HFFc6 (cell line): ENCODE measurements at places on chromosomes 3 and 15. TPM values are rescaled to one million over a fixed set of nuclear protein-coding genes. Genes with fewer than 3 reads are reported as not detected.

GRCh38 chr3:114646526-114646925, 352.7 kb downstream of the TIGIT start:
- DNase-seq: no peak

DNA sequence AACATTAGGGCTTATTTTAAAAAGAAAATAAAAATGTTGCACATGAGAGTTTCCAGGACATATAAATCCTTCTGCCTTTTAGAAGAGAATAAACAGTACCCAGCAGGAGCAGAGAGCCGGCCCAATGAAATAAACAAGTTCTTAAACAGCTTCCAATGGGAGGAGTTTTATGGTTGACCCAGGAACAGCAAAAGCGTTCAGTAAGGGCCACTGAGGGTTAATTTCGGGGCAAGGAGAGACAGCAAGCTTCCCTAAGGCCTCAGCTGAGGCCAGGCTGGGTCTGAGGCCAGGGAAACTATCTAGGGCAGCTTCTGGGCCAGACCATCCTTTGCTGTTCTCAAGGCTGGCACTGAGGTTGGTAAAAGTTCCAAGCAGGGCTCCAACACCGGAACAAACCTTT, 3.4 kb downstream of the PDZRN3 start:
- no peak for DNase-seq

DNA sequence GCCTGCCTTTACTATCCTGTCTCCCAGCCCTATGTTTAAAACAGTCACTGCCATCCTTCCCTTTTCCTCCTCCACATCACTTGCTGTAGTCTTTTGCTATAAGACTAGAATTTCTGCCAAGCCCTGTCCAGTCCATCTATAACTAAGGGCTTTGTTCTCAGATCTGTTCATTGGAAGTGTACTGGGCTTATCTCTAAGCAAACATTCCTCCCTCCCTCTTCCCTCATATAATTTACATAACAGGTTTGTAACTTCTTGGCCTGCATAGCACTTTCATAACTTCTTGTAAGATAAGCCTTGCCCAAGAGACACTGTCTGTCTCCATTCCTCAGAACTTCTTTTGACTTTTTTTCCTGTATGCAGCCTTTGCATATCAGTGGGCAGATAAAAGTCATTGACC, 16.7 kb downstream of the TPRG1 start:
- DNase-seq: no peak

- no peak for DNase-seq
Observed at GRCh38 chr3:119825820-119826219, 43.9 kb downstream of the NR1I2 start.

GRCh38 chr3:124656531-124656930, 73.7 kb upstream of the UMPS start:
- no peak for DNase-seq

GRCh38 chr3:193134856-193135255, 106.2 kb upstream of the PLAAT1 start:
- peak; percentile 81 for DNase-seq

The NPAP1 gene
- total RNA-seq: not detected in 3 replicates

The SLC22A13 gene
- total RNA-seq: 0.30 to 0.35 TPM (median 0.35 TPM) in 3 replicates

The ATP13A5 gene
- not detected in 3 replicates for total RNA-seq
